Fibroblast of skin of abdomen (primary cell): ENCODE measurements at places on chromosomes 11 and 22.

DNA sequence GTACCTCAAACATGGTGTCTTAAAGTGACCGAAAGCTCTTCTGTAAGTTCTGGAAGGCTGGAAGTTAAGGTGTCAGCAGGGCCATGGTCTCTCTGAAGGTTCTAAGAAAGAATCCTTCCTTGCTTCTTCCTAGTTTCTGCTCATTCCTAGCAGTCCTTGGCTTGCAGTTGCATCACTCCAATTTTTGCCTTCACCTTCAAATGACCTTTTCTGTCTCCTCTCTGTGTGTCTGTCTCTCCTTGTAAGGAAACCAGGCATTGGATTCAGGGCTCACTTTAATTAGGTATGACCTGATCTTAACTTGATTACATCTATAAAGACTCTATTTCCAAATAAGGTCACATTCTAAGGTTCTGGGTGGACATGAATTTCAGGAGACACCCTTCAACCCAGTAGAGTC, 8.7 kb downstream of the AASDHPPT start:
- no peak for DNase-seq

DNA sequence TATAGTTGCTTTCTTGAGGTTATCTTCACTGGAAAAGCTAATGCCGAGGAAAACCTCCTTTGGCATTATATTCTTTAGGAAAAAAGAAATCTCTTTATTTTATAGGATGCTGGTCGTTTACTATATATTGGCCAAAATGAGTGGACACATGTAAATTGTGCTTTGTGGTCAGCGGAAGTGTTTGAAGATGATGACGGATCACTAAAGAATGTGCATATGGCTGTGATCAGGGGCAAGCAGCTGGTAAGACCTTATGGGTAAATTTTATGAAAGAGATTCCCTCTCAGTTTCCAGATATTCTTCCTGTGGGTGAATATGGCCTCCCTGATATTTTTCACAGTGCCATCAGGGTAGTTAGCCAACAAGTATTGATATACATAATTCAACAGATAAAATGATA, 29.4 kb upstream of the TTC36 start:
- DNase-seq, result peak; percentile 54

- DNase-seq, result no peak
These were observed 138.9 kb downstream of the NELL1 start for GRCh38 chr11:20808328-20808727.

DNA sequence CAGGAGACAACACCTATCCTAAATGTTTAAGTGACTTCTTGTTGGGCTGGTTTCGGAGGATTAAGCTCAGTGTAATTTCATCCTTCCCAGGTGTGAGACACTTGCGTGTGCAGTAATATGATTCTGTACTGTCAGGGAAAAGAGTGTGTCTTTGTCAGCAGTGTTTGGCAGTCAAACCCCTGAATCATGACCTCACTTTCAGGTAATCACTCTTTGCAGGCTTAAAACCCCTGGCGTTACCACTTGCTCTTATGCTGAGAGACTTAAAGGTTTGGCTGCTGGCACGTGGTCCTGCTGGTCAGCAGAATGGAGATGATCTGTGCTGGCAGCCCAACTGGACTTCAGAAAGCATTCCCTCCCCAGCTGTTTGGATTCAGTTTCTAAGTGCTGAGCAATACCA, 56.1 kb downstream of the APIP start:
- DNase-seq, result no peak

GRCh38 chr11:65530157-65530496, 5.2 kb downstream of the SCYL1 start:
- DNase-seq, result no peak

GRCh38 chr11:117824571-117825537, at the start of gene FXYD2:
FXYD2 (minus strand) TSS chr11:117824744; CDS start chr11:117824678, 66 bp downstream.
- no peak for DNase-seq

GRCh38 chr11:68750195-68751003, 921 bp downstream of the TESMIN start:
- DNase-seq, result no peak

GRCh38 chr11:112619106-112619505, 342.1 kb upstream of the NCAM1 start:
- no peak for DNase-seq
